HT-29 (cell line): ENCODE measurements at places on chromosomes 16 and 17. TPM values are rescaled to one million over a fixed set of nuclear protein-coding genes. Genes with fewer than 3 reads are reported as not detected.

Gene GLP2R
- total RNA-seq: 0.03 TPM in 1 of 2 replicates, not detected in the other

Gene CCL7
- total RNA-seq: not detected in 2 replicates

Gene TVP23A
- total RNA-seq: not detected in 2 replicates

Gene ZNF423
- not detected in 2 replicates for total RNA-seq

Gene CHP2
- 0.08 and 0.56 TPM in 2 replicates for total RNA-seq

Gene SP2
- 6.5 and 7.9 TPM in 2 replicates for total RNA-seq

Gene LLGL2
- total RNA-seq: 162 and 184 TPM in 2 replicates

Gene TM4SF5
- total RNA-seq: 0.44 and 0.61 TPM in 2 replicates

Gene GPRC5C
- total RNA-seq: 145 and 149 TPM in 2 replicates

Gene CLDN7
- total RNA-seq: 383 and 429 TPM in 2 replicates

Gene RAB26
- total RNA-seq: 13.4 and 24.9 TPM in 2 replicates

GRCh38 chr16:79845033-79845733 is 244.6 kb upstream of the MAF start:
- DNase-seq: no peak

- no peak for DNase-seq
Measured at GRCh38 chr17:4077581-4077980, 65.2 kb downstream of the ZZEF1 start.

DNA sequence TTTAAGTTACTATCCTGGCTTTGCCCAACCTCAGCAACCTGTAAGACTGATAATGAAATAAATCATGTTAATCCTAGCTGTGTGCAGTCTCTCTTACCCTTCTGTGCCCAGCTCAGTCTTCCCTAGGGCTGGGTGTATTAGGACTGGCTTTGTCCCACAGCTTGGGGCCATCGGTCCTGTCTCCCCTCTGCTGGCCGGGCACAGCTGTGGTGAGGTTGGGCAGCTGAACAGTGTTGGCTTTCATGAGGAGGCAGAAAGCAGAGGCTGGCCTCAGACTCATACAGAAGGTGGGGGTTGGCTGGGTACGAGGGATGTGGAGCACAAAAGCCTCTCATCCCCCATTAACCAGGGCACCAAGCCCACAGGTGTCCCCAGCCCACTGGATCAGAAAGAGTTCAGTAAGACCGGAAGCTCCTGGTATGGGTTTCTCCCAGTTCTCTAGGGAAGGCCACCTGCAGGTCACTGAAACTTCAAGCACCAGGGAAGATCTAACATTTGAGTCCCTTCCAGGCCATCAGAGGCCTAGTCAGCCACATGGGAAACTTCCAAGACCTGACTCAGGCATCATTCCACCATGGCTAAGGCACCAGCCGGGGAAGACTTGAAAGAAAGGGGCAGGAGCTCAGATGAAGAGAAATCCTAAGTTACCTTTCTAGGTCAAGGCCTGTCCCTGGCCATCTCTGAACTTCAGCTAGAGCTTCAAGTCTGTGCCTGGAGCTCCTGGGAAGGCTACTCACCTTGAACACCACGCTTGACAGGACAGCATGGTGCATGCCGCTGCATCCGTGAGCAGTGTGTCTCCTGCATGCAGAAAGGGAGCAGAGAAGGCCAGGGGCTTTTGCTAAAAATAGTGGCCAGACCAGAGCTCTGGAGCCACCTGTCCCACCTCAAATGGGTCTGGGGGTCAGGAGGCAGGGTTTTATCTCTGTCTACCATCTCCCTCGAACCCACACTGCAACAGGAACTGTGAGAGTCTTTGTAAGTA is 8.8 kb downstream of the CNP start:
- no peak for DNase-seq

DNA sequence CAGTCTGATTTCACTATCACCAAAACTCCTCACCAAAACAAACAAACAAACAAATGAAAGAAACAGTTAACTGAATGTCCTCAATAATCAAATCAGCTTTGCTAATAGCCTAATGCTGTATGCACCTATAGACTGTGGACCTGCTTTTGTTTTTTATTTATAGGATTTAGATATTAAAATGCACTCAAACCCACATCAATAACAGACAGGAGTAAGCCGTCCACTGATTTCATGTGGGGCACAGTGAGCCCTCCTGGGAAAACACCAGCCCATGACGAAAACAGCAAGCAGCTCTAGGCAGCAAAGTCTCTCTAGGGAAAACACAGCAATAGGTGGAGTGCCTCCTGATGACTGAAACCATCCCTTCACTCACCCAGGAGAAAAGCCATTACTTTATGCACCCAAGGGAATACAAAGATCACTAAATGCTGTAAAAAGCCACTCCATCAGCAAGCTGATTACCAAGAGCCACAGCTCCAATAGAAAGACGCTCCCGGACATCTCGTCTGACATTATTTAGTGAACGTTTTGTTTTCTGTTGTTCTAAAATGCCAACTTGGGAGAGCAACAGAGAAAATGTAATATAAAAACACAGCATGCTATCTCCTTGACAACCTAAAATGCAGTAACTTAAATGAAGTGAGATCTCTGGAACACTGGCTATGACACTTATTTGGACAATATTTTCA is 47.8 kb downstream of the ANKFY1 start:
- DNase-seq: no peak

GRCh38 chr17:73336408-73337329 is 24.9 kb upstream of the CDC42EP4 start:
- no peak for DNase-seq

GRCh38 chr16:10205688-10206087 is 23.5 kb upstream of the GRIN2A start:
- no peak for DNase-seq

DNA sequence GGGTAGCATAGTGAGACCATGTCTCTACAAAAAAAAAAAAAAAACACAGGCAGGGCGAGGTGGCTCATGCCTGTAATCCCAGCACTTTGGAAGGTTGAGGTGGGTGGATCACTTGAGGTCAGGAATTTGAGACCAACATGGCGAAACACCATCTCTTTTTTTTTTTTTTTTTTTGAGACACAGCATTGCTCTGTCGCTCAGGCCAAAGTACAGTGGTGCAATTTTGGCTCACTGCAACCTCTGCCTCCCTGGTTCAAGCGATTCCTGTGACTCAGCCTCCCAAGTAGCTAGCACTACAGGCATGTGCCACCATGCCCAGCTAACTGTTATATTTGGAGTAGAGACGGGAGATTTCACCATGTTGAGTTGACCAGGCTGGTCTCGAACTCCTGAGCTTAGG is 5.1 kb downstream of the RAMP2 start:
- no peak for DNase-seq

GRCh38 chr16:57627184-57627871 is 1.1 kb upstream of the ADGRG1 start:
- DNase-seq: no peak

DNA sequence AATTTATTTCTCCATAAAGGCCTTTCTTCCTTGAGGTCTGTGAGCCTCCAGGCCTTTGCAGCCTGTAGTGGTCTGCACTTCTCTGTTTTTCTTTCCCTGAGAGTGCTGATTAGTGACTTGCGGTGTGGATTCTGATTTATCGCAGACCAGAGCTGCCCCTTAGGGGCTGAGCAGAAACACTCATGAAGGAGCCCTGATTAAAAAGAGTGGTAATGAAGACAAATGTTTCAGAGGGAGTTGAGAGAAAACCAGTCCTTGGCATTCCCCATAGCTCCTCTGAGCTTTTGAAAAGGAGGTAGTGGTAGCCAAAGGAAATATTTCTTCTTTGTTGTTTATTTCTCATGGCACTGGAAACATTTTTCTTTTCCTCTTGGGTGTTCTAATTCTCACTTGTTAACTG is 268.1 kb upstream of the TBX2 start:
- no peak for DNase-seq

GRCh38 chr17:19755392-19755791 is 7.3 kb upstream of the ALDH3A1 start:
- DNase-seq: no peak

DNA sequence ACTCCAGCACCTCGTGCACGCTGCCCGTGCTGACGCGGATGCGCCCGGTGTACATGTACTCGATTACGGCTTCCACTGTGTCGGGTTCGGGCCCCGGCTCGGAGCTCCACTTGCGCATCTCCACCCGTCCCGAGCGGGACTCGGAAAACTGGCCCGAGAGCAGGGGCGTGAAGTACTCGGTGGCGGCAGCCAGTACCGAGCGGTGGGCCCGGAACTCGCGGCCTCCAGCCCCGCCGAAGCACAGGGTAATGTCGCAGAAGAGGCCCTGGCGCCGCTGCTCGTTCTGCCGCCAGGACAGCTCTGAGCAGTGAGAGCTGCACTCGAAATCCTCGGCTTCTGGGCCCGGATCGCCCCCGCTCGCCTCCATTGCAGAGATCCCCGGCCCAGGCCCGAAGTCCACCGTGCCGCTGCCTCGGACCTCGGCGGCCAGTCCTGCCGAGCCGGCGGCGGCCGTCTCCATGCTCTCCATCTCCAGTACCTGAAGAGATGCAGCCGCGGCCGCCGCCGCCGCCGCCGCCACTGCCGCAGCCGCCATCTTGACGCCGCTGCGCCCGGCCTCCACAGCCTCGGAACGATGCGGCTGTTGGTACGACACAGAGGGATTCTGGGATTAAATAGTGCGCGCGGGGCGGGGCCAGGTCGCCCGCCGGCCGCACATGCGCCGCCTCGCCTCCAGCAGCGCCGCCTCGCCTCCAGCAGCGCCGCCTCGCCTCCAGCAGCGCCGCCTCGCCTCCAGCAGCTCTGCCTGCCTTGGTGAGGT is at the start of gene KLHL11:
Gene KLHL11, minus strand, starts transcription at position 588 of the 760 bp plus-strand sequence. Its CDS starts 53 bp downstream, at position 535.
- peak; percentile 88 for DNase-seq

DNA sequence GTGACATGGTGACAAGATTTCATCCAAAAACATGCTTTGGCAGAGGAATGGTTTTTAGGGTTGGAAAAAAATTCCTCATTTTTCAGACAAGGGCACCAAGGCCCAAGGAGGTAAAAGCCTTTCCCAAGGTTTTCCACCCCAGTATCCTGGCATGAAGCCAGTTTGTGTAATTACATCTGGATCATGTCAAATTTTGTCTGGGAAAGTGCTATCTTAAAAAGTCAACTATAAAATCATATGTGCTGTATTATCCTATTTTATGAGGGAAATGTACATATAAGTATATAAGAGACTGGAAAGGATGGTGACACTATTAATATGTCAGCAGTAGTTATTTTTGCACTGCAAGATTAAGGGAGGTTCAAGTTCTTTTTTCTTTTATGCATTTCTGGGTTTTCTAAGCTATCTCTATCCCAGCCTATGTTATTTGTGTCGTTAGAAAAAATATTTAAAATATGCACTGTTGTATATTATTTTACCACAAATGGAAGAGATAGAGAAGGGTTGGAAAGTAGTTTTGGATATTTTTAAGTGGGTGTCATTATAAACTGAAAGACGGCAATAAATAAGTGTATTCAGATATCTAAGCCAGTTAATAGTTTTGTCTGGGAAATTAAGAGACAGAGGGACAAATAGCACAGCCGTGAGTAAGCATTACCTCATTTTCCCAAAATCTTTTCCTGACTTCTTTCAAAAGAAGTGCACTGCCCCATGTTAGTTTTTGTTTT is 13.5 kb upstream of the FBXO47 start:
- no peak for DNase-seq

- DNase-seq: no peak
Measured at GRCh38 chr17:77286391-77286640, 145.5 kb downstream of the SEC14L1 start.

DNA sequence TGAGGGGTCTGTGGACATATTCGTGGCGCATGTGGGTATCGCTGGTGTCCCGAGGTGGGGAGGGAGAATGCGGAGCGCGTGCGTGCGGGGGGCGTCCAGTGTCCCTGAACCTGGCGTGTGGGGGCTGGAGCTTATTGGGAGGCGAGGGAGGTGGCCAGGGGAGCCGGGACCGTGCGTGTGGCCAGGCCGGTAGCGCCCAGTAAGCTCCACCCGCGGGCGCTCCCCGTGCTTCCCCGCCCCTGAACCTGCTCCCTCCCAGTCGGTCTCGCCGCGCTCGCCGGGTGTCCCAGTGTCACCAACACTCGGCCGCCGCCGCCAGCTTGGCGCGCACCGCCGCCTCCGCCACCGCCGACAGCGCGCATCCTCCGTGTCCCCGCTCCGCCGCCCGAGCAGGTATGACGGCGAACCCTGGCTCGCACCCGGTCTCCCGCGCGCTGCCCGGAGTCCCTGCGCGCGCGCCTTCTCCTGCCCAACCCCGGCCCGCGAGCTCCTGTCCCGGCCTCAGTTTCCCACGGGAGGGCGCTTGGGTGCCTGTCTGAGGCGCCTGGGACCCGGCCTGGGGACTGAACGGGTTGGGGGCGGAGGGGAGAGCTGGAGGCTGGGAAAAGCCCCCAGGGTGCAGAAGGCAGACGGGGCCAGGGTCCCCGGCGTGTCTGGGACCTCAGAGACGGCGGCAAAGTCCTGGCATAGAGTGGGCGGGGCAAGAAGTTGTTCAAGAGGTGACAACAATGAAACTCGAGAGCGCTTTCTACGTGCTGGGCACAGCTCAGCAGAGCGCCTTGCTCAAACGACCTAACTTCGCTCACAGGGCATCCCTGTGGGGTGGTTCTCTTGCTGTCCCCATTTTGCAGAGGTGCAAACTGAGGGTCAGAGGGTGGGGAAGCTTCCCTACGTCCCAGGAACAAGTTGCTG is at the start of gene SCNN1B:
Gene SCNN1B, plus strand, starts transcription at position 258 of the 912 bp plus-strand sequence. CDS start 46,298 bp downstream, outside the sequence.
- DNase-seq: no peak

GRCh38 chr17:3804503-3804931 is 3.5 kb upstream of the ITGAE start:
- no peak for DNase-seq

DNA sequence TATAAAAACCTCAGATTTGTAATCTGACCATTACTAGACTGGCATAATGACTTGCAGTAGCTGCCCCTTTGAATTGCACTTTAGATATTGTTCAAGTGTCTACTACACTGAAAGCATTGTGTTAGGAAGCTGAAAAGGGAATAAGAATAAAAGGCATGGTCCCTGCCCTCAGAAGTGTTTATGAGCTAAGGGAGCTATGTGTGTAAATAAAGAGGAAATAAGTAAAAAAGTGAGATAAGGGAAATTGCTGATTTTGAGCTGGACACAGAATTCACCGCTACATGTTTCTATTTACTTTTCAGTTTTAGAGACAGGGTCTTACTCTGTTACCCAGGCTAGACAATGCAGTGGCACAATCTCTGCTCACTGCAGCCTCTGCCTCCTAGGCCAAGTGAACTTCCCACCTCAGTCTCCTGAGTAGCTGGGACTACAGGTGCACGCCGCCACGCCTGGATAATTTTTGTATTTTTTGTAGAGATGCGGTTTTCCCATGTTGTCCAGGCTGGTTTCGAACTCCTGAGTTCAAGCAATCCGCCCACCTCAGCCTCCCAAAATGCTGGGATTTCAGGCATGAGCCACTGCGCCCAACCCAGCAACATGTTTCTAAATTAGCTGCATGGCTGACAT is 57.0 kb downstream of the GRB2 start:
- no peak for DNase-seq

DNA sequence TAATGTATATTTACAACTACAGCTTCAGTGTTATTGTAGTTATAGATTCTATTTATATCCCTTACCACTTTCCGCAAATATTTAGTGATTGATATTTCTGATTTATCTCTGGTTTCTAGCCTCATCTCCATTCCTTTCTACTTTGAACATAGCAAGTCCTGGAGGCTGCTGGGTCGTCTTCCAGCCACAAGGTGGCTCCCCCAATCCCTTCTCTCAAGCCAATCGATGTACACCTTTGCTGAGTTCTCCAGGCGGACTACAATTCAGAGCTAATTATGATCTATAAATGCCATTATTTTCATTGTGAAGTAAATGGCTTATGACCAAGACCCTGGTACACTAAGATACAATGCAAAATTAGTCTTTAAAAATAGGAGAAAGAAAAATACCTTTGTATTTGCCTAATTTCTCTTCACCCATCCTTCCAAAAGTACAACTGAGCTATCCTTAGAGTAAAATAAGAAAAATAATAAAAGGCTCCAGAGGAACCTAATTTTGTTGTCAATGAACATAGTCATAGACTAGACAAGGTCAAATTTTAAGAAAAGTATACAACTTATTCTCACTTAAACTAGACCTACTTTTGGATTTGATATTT is 122.1 kb downstream of the SKAP1 start:
- peak; percentile 79 for DNase-seq

- no peak for DNase-seq
Measured at GRCh38 chr16:58652741-58653140, 23.1 kb upstream of the CNOT1 start.
